Ovary (tissue), 10 donors: ENCODE measurements at places on chromosomes 2 and 18. TPM values are rescaled to one million over a fixed set of nuclear protein-coding genes. Genes with fewer than 3 reads are reported as not detected.

DNA sequence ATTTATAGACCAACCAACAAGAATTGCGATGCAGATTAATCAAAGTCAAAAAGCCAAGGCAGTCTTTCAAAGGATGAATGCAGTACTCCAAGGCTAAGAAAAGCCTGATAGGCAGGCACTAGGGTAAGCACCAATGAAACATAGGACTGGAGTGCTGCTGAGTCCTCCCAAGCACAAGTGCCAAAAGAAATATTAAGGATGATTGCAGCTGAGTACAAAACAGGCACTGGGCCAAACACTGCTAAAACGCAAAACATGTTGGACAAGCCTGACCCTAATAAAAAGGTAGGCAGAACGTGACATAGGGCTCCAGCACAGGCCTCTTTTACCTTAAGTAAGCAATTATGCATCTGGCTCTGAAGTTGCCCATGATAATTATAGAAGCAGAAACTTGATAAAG, 160.1 kb upstream of the LRP1B start:
- no peaks in the 10 kb centered on the region for H3K27me3 ChIP-seq
- no peak for DNase-seq
- no peak overlapping the region for H3K4me3 ChIP-seq
- no peak overlapping the region for H3K27ac ChIP-seq
- no peaks in the 10 kb centered on the region for H3K36me3 ChIP-seq

DNA sequence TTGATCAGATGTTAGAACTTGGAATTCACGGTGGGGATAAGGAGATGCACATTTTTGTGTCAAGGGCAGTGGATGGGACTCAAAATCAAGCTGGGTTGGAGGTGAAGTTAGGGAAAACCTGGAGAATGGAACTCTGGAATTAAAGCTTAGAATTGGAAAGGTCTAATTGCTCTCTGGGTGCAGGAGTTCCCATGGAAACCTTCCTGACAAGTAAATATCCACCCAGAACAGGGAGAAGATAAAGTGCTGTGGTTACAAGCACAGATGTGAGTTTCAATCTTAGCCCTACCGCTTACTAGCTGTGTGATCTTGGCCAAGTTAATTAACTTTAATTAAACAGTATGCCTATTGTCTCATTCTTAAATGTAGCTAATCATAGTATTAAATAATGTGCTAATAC, 71.3 kb upstream of the TCF7L1 start:
- no peaks in the 10 kb centered on the region for H3K27me3 ChIP-seq
- no peak overlapping the region for H3K4me3 ChIP-seq
- H3K27ac ChIP-seq: no peak overlapping the region
- DNase-seq: no peak

DNA sequence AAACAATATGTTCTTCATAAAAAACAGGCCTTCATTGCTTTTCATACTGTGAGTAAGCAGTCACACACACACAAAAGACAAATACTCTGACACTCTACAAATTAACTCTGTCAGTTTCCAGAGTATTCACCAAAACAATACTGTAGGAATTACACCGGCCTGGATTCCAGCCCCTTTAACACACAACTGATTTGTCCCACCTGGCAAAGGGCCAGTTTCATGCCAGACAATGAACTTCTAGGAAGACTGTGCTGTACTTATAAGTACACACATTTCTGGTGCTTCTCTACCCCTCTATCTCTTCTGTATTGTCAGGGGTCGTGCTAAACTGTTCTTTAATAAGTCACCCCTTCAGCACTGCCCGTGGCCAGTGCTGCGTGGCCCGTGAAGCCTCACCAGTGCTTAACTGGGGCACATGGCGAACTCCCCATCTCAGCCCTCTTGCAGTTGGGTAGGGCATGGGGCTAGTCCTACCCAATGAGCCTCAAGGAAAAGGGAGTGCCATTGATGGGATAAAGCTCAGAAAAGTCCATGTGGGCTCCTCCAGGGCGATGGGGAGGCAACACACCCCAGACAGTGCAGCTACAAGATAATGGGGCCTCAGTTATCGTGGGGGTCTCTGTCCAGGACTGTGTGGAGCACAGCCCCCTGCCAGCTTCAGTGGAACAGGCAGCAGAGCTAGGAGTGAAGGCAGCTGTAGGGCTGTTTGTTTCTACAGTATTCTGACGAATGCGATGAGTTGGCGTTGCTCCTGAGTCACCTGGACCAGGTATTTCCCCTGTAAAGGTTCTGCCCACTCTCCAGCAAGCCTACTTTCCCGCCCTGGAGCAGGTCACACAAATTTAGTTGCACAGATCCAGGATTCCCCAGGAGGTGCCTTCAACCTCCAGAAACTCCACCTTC, 99.0 kb downstream of the SP3 start:
- no peaks in the 10 kb centered on the region for H3K36me3 ChIP-seq
- peaks cover 3% of the 10 kb centered on the region for H3K4me1 ChIP-seq
- H3K27me3 ChIP-seq: no peaks in the 10 kb centered on the region
- no peak overlapping the region for H3K27ac ChIP-seq

DNA sequence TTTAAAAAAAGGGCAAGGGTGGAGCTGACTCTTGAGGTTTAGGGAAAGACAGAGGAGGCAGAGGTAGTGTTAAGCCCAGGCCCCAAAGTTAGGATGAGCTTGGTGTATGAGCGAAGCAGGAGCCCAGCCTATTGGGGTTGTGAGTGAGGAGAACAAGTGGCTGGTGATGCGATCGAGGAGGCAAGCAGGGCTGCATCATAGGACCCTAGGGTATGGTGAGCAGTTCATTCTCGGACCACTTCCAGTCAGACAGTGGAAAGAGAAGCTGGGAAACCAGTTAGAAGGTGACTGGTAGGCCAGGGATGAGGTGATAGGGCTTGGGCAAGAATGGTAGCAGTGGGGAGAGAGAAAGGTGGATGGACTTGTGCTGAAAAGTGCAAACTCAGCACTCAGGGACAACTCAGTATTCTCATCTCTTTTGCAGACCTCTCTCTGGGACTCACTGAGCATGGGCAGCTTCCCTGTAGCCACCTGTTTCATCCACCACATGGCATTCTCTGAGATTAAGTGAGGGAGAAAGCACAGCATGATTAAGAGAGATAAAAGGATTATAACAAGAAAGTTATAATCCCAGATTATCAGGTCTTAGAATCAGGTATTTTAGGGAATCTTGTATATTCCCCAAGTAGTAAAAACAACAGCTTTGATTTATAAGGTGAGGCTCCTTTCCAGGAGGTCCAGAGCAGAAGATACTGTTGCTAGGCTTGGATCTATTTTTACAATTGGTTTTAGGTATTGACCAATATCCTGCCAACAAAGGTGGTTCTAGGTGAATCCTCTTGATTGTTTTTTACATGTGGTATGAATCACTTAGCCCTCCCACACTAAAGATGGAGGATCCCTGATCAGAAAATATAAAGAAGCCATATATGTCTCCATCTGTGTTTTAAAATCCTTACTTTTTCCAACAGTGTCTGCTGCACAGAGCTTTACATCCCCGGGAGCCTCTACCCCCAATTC, 38.3 kb downstream of the XRCC5 start:
- no peak overlapping the region for H3K27ac ChIP-seq
- DNase-seq: no peak
- no peaks in the 10 kb centered on the region for H3K36me3 ChIP-seq
- no peaks in the 10 kb centered on the region for H3K27me3 ChIP-seq
- H3K4me3 ChIP-seq: no peak overlapping the region
- no peaks in the 10 kb centered on the region for H3K4me1 ChIP-seq

DNA sequence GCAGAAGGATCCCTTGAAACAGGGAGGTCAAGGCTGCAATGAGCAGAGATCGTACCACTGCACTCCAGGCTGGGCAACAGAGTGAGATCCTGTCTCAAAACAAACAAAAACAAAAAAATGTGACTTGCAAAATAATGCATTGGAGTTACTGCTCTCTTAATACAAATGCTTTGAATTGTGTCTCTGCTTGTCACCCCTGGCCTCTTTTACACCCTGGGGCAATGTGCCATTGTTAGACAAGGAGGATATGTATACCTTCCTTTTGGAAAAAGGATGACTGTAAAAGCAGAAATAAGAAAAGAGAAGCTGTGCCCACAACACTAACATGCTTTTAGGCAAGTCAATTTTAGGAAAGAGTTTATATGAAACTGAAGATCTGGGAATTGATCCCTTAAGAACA, 20.8 kb upstream of the C2orf74 start:
- H3K4me1 ChIP-seq: no peaks in the 10 kb centered on the region
- H3K27ac ChIP-seq: no peak overlapping the region
- H3K27me3 ChIP-seq: no peaks in the 10 kb centered on the region
- H3K4me3 ChIP-seq: no peak overlapping the region
- no peak for DNase-seq
- no peaks in the 10 kb centered on the region for H3K36me3 ChIP-seq

GRCh38 chr2:197851451-197851850, 47.1 kb downstream of the PLCL1 start:
- no peak overlapping the region for H3K4me3 ChIP-seq
- no peak overlapping the region for H3K27ac ChIP-seq
- peaks cover 9% of the 10 kb centered on the region for H3K4me1 ChIP-seq
- no peak for DNase-seq

- DNase-seq: no peak
- H3K36me3 ChIP-seq: no peaks in the 10 kb centered on the region
- no peak overlapping the region for H3K27ac ChIP-seq
- H3K4me1 ChIP-seq: no peaks in the 10 kb centered on the region
Observed at GRCh38 chr2:182558564-182558963, 131.7 kb upstream of the PDE1A start.

CAPN14 gene
- not detected for total RNA-seq

DNA sequence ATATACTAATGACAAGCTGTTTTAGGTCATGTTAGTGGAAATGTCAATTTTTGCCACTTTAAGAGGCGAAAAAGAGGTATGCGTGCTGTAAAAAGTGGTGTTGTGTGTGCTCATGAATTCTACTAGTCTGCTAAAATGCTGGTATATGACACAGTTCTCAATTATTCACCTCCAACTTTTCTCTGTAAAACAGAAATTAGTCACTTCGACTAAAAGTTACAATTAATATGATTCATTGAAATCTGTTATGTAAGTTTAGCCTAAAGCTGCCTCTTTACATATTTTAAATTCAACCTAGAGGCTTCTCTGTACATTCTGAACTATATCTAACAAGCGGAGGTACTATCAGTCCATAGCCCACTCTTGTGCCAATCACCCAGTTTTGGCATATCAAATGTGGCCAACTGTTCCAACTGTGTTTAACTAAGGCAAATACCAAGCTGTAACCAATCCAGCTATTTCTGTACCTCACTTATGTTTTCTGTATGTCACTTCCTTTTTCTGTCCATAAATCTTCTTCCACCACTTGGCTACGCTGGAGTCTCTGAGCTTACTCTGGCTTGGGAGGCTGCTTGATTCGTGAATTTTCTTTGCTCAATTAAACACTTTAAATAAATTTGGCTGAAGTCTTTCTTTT, 20.8 kb downstream of the BAZ2B start:
- no peak overlapping the region for H3K27ac ChIP-seq
- DNase-seq: no peak
- no peak overlapping the region for H3K4me3 ChIP-seq

GRCh38 chr2:165494573-165494972, 25.1 kb downstream of the CSRNP3 start:
- peaks cover 2% of the 10 kb centered on the region for H3K4me1 ChIP-seq
- no peak overlapping the region for H3K4me3 ChIP-seq
